ENCODE measurements at places on chromosomes 2 and 18. TPM values are rescaled to one million over a fixed set of nuclear protein-coding genes. Genes with fewer than 3 reads are reported as not detected.

- DNase-seq = no peak
Observed at GRCh38 chr18:79366177-79367094, 29.3 kb upstream of the NFATC1 start.

Gene SERPINB4
- polyA plus RNA-seq = not detected

Gene NAT8
- polyA plus RNA-seq = 28.2 TPM

- DNase-seq = no peak
Observed at GRCh38 chr2:167471734-167472133, 583.5 kb downstream of the XIRP2 start.

DNA sequence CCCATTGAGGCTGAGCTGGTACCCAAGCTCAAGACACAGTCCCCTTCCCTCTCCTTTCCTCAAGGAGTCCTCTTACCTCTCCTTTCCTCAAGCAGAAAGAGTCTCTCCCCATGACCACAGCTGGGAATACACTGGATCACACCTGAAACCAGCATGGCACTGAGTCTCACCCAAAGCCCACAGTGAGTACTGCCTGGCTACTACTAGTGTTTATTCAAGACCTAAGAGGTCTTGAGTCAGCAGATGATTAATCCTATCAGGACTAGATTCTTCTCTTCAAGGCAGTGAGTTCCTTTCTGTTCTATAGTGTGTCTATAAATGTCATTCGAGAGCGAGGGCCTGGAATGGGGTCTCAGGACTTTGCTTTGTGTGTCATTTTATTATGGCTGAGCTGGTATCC, 111.4 kb downstream of the METTL4 start:
- DNase-seq = no peak

- DNase-seq = no peak
Observed at GRCh38 chr2:77397763-77398162, 124.4 kb downstream of the LRRTM4 start.

Gene SALL3
- polyA plus RNA-seq = 8.8 TPM

Gene FZD7
- 76.9 TPM for polyA plus RNA-seq

Gene KANSL3
- 60.4 TPM for polyA plus RNA-seq

DNA sequence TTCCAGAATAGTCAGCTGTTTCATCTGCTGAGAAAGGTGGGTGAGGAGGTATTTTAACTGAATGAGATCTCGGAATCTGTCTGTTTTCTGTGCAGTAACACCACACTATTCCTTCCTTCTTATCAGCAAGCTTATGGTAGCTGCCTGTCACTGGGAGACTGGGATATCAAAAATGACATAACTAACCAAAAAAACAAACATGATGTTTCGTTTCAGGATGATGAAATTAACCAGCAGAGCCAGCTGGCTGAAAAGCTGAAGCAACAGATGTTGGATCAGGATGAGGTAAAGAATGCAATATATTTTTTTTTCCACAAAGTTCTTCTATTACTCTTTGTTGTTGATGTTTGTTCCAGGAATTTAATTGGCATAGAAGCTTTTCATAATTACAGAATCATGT, 59.8 kb upstream of the LYPD6B start:
- DNase-seq = no peak

DNA sequence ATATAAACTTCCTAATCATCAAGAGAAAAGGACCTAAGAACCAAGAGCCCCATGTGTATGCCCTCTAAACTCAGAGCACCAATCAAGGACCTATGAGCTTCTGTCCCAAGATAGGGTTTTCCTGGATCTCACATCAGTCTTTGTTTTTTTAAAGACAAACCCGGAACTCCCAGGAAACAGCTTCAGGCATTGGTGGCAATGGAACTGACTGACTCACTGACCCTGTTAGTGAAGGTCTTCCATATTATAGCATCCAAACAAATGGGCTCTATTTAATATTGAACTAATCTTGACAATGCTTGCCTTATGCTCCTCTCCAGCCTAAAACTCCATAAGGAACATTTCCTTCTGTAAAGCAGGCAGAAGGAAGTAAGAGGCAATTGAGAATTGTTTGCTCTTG, 63.5 kb upstream of the RPE start:
- no peak for DNase-seq

GRCh38 chr18:49849331-49850217, 36.2 kb upstream of the ACAA2 start:
- no peak for DNase-seq

Gene LYG2
- 0.56 TPM for polyA plus RNA-seq

DNA sequence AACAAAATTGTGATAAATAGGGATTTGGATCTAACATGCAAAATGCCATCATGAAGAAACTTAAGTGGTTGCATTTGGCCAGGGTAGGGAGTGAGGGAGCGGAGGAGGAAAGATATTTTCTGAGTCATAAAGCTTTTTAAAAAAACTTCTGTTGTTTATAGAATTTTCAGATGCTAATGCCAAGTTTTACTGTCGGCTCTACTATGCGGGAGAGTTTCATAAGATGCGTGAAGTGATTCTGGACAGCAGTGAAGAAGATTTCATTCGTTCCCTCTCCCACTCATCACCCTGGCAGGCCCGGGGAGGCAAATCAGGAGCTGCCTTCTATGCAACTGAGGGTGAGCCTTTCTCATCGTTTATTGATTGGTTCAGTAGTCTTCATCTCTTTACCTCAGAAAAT, 56.0 kb upstream of the PTH2R start:
- no peak for DNase-seq

- DNase-seq = no peak
Observed at GRCh38 chr2:233952335-233952734, 35.2 kb downstream of the TRPM8 start.

GRCh38 chr2:82954868-82955267, 1504.2 kb downstream of the SUCLG1 start:
- no peak for DNase-seq

DNA sequence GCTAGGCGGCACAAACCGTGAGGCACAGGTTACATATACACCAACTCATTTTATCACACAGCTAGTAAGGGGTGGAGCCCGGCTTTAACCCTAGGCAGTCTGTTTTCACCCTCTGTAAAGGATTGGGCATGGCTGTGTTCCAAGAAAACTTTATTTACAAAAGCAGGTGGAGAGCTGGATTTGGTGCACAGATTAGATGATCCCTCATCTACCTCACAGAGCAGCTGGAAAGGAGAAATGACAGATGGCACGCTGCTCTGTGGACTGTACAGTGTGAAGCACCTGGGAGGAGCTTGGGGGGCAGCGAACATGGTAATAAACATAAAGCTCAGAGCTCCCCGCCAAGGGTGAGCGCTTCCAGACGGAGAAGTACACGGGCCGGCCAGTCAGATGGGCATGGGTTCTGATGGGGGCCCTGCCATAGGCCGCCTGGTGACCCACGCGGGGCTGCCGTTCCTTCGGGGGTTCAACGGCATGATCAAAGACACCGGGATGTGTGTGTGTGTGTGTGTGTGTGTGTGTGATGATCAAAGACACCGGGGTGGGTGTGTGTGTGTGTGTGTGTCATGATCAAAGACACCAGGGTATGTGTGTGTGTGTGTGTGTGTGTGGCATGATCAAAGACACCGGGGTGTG, 862 bp upstream of the TMEM177 start:
- no peak for DNase-seq

- no peak for DNase-seq
Observed at GRCh38 chr18:53991202-53991601, 233.3 kb downstream of the MBD2 start.

DNA sequence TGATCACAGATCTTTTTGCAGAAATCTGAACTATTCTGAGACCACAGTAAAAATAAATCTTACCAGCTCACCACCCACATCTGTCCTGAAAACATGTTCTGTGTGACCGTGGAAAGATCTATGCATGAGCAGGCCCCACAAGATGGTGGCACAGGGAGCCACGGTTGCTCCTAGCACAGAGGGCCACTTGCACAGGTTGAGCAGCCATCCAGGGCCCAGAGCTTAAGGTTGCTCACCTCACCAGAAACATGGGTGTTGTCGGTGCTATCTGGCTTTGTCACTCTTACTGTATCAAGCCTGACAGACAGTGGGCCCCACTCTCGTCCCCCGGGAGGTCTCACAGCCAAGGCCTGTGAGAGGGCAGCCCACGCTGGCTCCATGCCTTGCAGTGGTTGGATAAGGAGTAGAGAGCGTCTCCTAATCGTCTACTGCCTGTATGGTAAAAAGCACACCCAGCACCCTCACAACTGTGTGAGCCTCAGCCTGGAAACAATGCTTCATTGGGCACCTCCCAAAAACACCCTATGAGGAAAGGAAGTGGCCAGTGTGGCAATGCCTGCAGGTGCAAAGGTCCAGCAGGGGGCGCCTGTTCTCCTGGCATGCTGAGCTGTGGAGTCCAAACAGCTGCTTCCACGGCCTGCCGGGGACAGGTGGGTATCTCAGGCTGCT, 19.6 kb downstream of the TUBB6 start:
- no peak for DNase-seq

Gene ABCB11
- not detected for polyA plus RNA-seq

DNA sequence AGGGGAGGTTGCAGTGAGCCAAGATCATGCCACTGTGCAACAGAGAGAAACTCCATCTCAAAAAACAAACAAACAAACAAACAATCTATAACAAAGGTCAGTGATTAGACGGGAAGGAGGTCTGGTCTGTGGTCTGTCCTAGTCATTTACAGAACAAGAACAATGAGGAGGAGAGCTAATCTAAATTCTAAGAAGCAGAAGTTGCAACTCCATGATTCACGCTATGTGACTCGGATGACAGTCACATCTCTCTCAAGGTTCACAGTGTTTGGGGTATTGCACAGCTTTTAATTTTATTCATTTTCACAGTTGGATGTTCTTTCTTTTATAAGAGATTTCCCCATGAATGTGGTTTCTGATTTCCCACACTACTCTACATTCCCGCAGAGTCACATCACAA, 218.7 kb upstream of the PIEZO2 start:
- DNase-seq = no peak

Gene EPB41L3
- polyA plus RNA-seq = 58.2 TPM

- DNase-seq = no peak
Observed at GRCh38 chr2:10486601-10487079, 38.5 kb upstream of the ODC1 start.

Gene KIF5C
- 5.3 TPM for polyA plus RNA-seq

DNA sequence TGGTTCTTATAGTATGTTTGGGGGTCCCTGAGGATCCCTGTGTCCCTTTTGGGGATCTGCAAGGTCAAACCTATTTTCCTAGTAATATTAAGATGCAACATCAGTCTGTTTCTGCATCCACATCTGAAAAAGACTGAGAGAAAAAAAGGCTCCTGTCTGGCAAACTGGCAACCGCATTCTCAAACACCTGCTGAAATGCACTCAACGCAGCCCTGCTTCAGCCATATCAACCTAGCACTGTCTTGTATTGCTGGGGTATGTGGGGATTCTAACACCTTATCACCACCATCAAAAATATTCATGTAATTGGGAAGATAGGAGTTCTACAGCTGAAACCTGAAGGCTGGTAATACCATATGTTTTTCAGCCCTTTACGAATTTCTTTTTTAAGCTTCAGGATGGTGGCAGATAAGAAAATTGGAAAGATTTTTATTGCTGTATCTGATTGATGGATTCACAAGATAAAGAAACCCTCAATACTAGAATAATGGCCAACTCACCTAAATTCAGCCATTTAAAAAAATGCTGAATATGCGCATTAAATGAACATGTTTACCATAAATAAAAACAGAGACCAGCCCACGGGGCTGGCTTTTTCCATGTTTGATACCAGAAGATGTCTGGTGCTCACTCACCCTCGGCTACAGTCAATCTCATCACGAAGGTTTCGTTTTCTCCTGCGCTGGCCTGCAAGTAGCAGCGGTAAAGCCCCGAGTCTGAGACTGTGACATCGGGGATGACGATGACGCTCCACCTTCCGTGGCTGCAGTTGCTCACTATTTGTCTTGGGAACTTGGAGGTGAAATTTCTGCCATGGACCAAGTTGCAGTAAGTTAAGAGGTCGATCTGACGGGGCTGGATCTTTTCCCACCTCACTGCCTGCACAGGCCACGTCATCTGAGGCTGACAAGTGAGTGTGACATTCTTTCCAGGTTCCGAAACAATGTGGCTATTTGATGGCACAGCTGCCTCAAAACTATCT, 52.3 kb downstream of the CD226 start:
- DNase-seq = no peak

Gene TTC21B
- 33.2 TPM for polyA plus RNA-seq

Gene COBLL1
- 154 TPM for polyA plus RNA-seq

DNA sequence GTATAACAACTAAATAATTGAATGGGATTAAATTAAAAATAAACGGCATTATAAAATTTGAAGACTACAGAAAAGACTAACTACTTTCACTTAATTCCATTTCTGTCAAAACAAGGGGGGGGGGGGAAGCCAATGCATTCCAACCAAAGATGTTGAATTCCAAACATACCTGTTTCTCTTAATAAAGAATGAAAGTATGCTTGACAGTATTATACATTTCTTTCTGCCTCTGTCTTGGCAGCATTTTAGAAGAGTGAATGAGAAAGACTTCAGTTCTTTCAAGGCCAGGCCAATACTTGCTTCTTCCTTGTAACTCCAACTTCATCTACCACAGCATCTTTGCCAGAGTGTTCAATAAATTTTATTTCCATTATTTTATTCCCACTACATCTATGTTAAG, 65.9 kb downstream of the PDE11A start:
- no peak for DNase-seq
